ENCODE measurements at places on chromosomes 4 and X. TPM values are rescaled to one million over a fixed set of nuclear protein-coding genes. Genes with fewer than 3 reads are reported as not detected.

The TMSB15A gene
- total RNA-seq: 0.84 TPM

The ZCCHC13 gene
- not detected for total RNA-seq

The SATL1 gene
- not detected for total RNA-seq

The SPATA4 gene
- total RNA-seq: not detected

The NAA11 gene
- total RNA-seq: not detected

The ZCCHC12 gene
- total RNA-seq: not detected

The LONRF3 gene
- total RNA-seq: 1.1 TPM

The TIGD4 gene
- 0.14 TPM for total RNA-seq

The ARSJ gene
- not detected for total RNA-seq

The PNMA3 gene
- 4.9 TPM for total RNA-seq

The TCEAL3 gene
- 2.1 TPM for total RNA-seq

The TREX2 gene
- total RNA-seq: 2.4 TPM

The EVC2 gene
- total RNA-seq: 0.22 TPM

The ZFX gene
- total RNA-seq: 51.5 TPM

The CFAP299 gene
- total RNA-seq: not detected

The SHISA3 gene
- 0.43 TPM for total RNA-seq

The RNF128 gene
- total RNA-seq: not detected

The P2RY8 gene
- 95.4 TPM for total RNA-seq

The CXorf49 gene
- total RNA-seq: not detected

The PRR27 gene
- not detected for total RNA-seq

The RADX gene
- 5.9 TPM for total RNA-seq

The WDR1 gene
- 374 TPM for total RNA-seq

The UGT2B17 gene
- not detected for total RNA-seq

The TMPRSS11B gene
- total RNA-seq: not detected

The GRIA2 gene
- total RNA-seq: not detected

The SSX3 gene
- not detected for total RNA-seq
